Heart right ventricle (tissue), 16 donors: ENCODE measurements at places on chromosomes 7 and 10. TPM values are rescaled to one million over a fixed set of nuclear protein-coding genes. Genes with fewer than 3 reads are reported as not detected.
A peak's percentile ranks its signal among the peaks of the same experiment; 100 is the strongest.

Gene LRRN3
- 1.2 TPM for polyA plus RNA-seq

- no peak for DNase-seq
Measured at GRCh38 chr10:43073721-43074120, 3.1 kb upstream of the RET start.

- peak; percentile 39 for DNase-seq
Measured at GRCh38 chr7:69430384-69431021, 167.8 kb upstream of the AUTS2 start.

DNA sequence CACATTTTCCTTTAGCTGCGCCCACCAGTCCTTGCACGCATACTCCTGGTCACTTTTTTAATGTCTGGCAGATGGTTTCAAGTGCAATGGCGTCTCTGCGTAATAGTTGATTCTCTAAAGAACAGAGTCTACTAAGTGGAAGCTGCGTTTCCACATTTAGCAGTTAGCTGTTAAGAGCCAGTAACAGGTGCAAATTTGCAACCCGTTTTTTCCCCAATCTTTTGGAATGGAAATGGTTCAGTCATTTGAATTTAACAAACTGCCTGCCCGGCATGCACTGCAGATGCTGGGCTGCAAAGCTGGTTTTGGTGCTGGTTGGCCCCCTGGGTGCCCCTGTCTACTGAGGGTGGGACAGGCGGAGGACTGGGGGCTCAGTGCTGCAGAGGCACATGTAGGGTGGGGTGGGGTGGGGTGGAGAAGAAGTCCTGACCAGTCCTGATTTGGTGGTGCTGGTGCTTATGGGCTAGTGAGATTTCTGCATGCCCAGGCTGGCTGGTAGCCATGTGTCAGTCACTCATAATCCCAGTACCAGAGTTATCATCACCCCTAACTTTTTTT lies 43.9 kb downstream of the CUX1 start:
- DNase-seq: no peak

DNA sequence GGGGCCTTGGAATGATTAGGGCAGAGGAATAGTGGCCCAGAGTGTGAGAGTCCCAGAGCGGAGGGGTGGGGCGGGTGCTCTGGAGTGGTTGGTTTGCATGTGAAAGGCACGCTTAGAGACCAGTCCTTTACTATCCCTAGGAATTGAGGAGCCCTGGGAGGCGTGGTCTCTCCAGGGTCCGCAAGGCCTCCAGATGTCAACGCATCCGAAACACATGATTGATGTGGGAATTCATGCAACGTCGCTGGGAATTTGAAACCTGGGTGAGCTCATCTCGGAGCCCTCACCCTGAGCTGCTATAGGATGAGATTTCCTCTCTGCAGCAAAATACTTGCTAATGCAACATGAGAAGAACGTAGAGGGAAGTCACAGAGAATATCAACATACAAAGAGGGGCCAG lies 51.2 kb downstream of the NPTX2 start:
- no peak for DNase-seq

Gene VAX1
- not detected for polyA plus RNA-seq

DNA sequence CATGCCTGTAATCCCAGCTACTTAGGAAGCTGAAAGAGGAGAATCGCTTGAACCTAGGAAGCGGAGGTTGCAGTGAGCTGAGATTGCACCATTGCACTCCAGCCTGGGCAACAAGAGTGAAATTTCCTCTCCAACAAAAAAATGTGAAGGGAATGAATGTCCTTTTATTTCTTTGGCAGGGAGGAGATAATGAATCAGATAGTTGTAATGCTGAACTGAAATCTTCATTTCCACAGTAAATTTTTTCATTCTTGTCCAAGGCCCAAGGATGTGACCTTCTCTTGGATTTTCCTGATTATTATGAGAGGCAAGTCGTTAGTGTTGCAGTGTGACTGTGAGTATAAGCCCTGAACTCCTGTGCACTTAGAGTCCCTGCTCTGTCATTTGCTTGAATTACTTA lies 13.6 kb downstream of the STAMBPL1 start:
- DNase-seq: no peak

GRCh38 chr10:21495752-21496342 lies 29.6 kb downstream of the SKIDA1 start:
- peak; percentile 81 for DNase-seq

- DNase-seq: no peak
Measured at GRCh38 chr10:77189075-77189474, 448.5 kb downstream of the KCNMA1 start.

- no peak for DNase-seq
Measured at GRCh38 chr7:1703871-1704810, 34.1 kb downstream of the ELFN1 start.

Gene TWIST1
- 3.4 TPM for polyA plus RNA-seq

Gene FKBP6
- polyA plus RNA-seq: not detected

Gene ALOX5
- polyA plus RNA-seq: 6.0 TPM

DNA sequence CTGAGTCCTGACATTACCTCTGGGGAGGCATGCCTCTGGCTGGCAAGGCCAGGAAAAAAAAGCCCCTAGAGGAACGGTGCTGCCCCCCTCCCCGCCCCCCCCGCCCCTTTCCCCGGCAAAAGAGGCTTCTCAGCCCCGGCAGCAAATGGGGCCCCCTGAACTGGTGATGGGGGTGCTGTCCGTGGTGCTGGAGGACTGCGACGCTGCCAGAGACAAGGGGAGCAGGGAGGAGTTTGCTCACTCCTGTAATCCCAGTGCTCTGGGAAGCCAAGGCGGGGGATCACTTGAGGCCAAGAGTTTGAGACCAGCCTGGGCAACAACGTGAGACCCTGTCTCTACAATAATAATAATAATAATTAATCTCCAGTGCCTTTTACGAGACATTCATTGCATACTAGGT lies 23.7 kb downstream of the SRRM3 start:
- peak; percentile 32 for DNase-seq

GRCh38 chr7:75988568-75989499 lies 5.6 kb downstream of the TMEM120A start:
- peak; percentile 82 for DNase-seq

DNA sequence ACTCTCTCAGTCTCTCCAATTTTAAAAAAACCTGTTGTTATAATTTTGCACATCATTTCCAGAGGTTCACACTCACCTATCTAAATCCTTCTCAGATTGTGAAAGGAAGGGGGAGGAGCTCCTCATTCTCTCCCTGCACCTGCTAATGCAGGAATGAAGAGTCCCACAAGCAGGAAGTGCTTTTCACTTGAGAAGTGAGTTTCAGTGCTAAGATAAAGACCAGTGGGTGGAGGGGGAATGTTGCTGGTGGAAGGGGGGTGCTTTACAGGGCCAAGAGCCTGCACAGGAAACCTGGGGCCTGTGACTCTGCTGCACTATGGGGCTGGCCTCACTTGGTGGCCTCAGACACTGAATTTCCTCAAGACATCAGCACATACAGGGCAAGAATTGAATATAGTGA lies 176.4 kb downstream of the PTPN20 start:
- DNase-seq: no peak

- DNase-seq: no peak
Measured at GRCh38 chr10:4162571-4163286, 377.7 kb upstream of the KLF6 start.

Gene TUBB8
- polyA plus RNA-seq: not detected

Gene ANKRD22
- not detected for polyA plus RNA-seq

Gene C10orf62
- polyA plus RNA-seq: 1.1 TPM

Gene RARRES2
- 33.0 TPM for polyA plus RNA-seq

- DNase-seq: no peak
Measured at GRCh38 chr7:118731854-118732253, 507.4 kb downstream of the ANKRD7 start.

DNA sequence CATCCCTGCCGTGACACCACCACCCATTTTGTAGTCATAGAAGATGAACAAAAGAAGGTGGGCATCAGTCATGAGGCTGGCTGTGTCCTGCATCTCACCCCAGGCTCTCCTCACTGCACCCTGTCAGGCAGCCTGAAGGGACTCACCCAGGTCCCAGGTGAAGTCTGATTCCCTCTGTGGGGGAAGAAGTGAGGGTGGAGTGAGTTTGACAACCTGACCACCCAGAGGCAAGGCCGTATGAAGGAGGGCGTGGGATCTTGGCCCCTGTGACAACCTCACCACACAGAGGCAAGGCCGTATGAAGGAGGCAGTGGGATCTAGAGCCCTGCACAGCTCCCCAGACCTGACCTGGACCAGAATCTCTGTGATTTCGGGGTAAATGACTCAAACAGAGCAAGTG lies 152.5 kb downstream of the DIP2C start:
- DNase-seq: no peak

- DNase-seq: no peak
Measured at GRCh38 chr7:122556873-122557542, 141.9 kb downstream of the RNF133 start.

Gene DUSP5
- polyA plus RNA-seq: 20.2 TPM

DNA sequence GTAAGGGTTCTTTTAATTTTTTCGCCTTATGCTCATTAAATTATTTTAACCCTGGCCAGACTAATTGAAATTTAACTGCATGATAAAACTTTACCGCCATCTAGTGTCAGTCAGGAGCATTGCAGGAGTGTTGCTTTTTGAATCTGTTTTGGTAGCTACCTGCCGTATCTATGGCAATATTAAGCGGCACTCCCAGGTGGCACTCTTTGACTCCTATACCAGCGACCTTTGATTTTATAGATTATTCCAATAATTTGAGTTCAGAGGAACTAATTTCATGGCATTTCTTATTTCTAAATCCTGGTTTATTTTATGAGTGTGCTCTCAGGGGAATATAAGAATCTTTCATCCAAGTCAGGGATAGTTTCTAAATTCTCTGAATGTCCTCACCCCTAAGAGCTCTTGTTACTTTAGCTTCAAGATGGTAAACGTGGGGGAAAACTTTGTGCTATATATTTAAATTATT lies 198.9 kb downstream of the REEP3 start:
- no peak for DNase-seq

Gene LRIT1
- not detected for polyA plus RNA-seq

DNA sequence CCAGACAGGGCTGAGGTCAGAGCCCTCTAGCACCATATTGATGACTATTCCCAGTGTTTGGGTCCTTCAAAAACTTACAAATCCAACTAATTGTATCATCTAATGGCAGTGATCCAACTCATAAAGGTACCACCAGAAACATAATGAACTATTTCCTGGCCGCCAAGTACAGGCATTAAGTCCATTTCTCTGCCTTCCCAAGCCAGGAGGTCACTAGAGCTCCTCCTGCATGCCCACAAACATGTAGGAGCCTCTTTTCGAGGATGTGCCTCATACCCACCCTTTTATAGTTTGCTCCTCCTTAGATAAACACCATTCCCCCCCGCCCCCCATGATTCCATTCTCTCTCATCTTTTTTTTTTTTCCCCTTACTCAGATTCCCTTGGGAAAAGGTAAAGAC lies 91.3 kb downstream of the CHN2 start:
- DNase-seq: no peak

GRCh38 chr10:29881811-29882210 lies 177.6 kb downstream of the JCAD start:
- DNase-seq: no peak

GRCh38 chr7:115005953-115006352 lies 84.1 kb downstream of the MDFIC start:
- no peak for DNase-seq

DNA sequence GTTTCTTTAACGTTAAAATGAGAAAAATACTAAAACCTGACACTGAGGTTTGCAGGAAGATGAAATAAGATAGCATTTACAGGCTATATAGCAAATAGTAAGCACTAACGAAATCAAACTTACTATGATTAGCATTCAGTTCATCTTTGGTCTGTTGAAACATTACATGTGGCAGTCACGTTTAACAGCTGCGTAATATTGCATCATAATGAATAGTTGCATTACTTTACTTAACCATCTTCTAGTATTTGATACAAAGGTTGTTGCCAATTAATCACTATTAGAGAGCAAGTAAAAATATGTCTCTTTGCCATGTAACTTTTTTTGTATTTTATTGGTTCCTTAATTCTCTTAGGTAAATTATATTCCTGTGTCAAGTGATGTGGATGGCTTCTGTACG lies 131.8 kb upstream of the GHITM start:
- no peak for DNase-seq

- DNase-seq: no peak
Measured at GRCh38 chr10:90967865-90968264, 47.0 kb upstream of the ANKRD1 start.

DNA sequence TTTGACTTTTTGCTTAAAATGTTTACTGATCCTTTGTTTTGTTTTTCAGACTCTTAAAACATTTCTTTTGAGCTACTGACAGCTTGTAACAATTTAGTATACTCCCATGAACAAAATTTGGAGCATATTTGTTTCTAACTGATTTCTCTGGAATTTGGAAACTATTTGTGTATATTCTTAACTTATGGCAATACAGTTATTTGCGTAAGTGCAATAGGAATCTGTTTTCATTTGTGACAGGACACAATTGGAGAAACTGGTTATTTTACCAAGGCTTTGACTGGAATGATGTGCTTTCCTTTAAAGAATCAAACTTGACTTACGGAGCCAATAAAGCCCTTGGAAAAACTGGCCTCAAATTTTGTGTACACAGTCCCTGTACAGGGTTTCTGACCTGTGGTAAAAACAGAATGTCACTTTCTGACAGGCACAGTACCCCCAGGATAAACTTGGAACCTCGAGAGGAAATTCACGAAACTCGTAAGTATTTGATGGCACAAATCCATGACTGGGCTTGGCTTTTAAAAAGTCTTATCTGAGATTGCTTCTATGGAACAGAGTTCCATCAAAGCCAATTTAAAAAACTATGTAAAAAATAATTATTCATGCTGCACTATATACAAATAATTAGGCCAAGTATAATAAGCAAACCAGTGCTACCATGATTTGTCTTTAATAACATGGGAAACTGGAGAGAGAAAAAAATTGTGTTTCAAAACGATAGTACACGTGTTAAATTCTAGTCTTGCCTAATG lies 70.4 kb downstream of the ST8SIA6 start:
- DNase-seq: no peak

Gene DBNL
- polyA plus RNA-seq: 34.8 TPM

DNA sequence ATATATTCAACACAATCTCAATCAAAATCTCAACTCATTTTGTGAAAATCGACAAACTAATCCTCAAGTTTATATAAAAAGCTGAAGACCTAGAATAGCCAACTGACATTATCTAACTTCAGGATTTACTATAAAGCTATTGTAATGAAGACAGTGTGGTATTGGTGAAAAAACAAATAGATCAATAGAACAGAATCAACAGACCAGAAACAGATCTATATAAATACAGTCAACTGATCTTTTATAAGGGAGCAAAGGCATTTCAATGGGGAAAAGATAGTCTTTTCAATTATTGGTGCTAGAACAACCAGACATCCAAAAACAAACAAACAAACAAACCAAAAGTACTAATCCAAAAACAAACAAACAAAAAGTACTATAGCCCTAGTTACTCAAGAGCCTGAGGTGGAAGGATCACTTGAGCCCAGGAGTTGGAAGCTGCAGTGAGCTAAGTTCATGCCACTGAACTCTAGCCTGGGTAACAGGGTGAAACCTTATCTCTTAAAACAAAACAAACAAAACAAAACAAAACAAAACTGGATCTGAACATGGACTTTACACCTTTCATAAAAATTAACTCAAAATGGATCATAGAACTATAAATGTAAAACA lies 26.6 kb upstream of the AKR1D1 start:
- no peak for DNase-seq
